ENCODE measurements at places on chromosomes 2 and 18.

DNA sequence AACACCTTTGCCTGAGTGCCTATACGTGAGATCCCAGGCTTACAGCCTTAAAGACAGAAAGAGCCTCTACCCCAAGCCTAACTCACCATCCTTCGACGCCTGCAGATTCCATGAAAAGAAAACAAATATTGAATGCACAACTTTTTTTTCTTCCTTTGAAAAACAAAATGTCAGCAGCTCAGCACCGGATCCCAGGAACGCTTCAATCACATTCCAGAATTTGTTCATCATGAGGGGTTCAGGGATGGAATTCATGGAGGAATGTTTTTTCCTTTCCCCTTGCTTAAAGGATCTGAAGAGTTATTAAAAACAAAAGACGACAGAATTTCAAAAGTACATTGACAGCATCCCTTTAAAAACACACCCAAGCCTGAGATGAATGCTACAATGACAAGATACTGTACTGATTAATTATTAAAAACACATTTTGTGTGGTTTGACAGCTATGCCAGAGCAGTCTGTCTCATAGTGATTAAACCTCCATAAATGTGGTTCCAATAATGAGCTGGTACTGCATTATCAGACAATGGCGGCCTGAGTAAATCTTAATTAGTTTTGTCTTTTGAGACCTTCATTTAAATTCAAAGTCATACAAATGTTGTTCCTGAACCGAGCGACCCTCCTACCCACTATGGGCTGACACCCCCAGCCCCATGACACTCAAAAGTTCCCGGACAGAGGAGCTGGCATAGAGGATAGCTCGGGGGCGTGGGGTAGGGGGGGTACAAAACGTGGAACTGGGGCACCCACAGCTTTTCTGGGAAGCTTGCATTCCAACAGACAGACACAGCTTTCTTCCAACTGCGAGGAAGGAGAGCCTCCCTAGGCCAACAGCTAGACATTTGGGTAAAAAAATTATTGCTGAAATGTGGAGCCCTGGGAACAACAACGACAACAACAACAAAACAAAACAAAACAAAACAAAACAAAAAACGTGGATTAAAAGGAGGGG lies 227.5 kb downstream of the TTC32 start:
- no peak for DNase-seq

DNA sequence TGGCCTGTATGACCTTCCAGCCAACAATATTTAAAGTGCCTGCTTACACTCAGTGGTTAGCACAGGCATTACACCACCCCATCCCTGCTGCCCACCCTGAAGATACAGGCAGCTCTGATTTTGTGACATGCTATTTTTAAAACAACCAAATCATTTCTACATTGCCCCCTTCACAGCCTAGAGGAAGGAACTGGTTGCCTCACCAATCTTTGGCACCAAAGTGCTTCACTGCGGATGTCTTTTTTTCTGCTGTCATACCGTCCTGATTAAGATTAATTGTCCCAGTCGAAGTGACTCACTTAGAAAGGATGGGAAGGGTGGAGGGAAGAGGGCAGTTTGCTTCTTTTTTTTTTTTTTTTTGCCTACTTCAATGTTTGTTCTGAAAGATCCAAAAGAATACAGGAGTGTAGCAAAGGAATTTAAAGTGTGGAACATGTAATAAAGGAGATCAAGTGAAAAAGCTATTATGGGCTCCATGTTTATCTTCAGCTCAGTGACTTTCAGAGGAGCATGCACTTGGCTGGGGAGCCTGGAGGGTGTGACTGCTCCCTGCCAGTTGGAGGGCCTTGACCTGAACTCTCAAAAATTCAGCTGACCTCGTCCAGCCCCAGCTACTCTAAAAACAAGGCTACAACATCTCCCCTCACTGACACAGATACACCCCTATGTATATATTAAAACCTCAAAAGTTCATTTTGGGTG lies 501.1 kb upstream of the TNP1 start:
- DNase-seq = no peak

GRCh38 chr2:162938387-162938786 lies 99.8 kb upstream of the KCNH7 start:
- DNase-seq = no peak

DNA sequence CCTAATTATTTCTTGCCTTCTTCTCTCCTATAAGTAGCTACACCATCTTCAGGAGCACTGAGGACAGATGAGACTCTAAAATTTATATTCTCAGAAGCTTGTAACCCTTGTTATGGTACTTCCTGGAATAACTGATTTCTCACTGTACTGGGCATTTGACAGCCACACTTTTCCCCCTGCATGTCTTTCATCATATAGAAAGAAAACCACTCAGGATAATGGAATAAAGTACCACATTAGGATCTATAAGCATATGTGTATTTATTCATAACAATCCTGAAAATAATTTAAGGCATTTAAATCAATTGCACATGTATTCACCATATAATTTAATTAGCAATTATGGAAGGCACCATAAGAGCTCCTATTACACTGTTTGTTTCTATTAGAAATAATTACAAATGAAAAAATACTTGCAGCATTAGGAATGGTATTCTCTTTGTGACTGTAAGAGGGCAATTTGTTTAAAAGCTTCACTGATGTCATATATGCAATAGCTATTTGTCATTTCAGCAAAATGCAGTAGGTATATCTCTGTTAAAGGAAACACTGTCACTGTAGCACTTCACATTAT lies 216.9 kb upstream of the FSHR start:
- DNase-seq = no peak

DNA sequence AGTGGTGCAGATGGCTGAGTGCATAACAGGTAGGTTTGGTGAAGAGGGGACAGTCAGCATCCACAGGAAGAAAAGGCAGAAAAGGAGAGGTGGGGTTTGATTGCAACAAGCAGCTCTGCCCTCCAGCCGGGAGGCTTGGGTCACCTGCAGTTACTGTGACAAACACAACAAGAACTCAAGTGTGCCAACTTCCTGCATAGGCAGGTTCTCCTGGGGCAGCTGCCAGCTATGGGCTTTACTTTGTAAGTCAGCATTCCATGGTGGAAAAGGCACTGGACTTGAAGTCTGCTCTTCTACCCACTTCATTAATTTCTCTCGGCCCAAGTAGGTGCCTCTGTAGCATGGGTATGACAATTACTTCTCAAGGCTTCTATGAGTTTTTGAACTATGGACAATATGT lies 98.9 kb downstream of the MYT1L start:
- DNase-seq = no peak

DNA sequence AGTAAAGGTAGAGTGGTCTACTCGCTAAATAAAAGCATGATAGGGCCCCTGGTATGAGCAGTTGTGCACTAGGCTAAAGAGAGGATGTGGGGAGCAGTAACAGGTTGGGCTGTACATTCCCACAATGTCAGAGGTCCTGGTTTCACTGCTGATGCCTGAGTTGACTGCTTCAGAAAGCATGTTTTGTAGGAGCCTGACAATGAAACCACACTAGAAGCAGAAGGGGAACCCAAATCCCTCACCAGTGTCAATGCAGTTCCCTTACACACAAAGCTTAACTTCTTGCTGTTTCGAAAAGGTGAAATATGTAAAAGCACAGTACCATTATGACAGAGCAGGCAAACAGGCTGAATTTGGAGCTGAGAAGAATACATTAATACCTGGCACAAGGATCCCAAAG lies 291.7 kb upstream of the KYNU start:
- no peak for DNase-seq

- peak; percentile 41 for DNase-seq
These were observed 2.1 kb downstream of the BCL2L11 start for GRCh38 chr2:111122631-111123421.

DNA sequence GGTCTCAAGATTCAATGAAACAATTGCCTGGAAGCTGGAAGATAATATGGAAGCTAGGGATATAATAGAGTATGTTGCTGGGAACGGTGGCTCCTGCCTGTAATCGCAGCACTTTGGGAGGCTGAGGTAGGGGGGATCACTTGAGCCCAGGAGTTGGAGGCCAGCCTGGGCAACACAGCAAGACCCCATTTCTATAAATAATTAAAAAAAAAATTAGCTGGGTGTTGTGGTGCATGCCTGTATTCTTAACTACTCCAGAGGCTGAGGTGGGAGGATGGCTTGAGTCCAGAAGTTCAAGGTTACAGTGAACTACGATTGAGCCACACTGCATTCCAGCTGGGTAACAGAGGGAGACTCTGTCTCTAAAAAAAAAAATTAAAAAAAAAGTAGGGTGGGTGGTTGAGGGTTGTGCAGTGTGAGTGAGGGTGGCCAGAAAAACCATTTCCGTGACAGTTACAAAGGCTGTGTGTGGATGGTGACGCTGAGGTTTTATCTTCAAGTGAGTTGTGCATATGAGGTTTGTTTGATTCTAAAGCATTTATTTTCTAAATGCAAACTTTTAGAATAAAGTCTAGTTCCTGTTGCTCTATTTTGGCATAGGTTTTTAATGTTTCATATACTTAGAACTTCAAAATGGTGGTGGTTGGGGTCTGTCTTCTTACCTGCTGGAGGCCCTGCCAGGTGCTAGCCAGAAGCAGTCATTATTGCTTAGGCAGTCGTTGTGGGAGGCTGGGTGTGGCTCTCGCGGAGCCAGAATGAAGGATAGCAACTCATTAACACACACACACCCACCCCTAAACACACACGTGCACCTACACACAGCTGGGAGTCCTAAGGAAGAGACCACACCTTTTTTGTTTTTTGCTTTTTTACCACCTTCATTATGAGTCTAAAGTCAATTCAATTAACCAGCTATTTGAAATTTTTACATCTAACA lies 4.7 kb upstream of the IL1R2 start:
- DNase-seq = no peak

GRCh38 chr2:12824351-12824777 lies 107.6 kb downstream of the TRIB2 start:
- DNase-seq = no peak

GRCh38 chr2:199940373-199940772 lies 14.9 kb downstream of the TYW5 start:
- DNase-seq = peak; percentile 20

DNA sequence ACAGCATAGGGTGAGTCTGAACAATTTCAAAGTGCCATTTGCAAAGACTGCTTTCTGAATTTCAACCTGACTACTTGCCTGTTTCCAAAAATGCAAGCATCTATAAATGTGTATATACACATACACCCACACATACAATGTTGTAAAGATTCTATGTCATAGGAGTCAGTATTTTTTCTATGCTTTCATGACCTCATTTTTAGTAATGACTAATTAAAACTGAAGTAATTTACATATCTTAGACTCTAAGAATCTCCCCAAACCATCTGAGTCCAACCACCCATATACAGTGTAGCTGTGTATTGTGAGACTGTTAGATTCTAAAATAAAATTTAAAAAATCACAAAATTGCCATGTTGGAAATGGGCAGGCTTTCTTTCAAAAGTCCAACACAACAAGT lies 162.0 kb upstream of the STK17B start:
- no peak for DNase-seq

DNA sequence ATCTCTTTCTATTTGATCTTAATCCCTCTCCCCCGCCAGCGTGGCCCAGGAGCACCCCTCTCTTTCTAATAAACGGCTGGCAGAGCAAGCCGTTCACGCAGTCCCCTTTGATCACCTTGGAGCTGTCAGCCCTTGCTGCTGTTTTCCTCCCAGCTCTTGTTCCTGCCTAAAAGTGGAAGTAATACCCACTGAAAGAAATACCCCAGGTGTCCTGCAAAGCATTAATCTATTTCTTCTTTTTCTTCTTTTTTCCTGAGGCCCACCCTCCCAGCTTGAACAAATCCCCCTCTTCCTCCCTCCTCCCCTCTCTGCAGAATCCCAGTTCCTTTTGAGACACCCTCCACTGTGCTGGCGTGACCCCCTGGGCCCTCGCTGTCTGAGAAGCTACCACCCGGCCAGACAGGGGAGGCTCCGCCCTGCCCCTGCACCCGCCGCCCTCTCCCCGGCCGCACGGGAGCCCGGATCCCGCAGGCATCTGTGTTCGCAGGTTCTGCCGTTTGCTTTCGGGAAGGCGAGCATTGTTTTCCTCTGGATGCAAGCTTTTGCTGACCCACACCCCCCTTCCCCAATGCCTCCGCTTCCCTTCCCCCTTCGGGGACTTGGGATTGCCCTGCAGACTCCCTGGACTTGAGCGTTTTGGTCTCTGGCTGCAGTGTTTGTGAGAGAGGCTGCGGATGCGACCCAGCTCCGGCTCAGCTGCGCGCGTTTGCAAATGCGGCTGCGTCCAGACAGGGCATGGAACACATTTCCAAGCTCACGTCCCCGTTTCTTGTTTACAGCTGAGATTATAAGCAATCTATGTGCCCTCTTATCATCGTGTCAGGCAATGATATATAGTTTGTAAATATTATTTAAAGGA lies 631.5 kb downstream of the NYAP2 start:
- peak; percentile 28 for DNase-seq

- no peak for DNase-seq
These were observed 23.9 kb downstream of the PTPRM start for GRCh38 chr18:7590826-7591560.

DNA sequence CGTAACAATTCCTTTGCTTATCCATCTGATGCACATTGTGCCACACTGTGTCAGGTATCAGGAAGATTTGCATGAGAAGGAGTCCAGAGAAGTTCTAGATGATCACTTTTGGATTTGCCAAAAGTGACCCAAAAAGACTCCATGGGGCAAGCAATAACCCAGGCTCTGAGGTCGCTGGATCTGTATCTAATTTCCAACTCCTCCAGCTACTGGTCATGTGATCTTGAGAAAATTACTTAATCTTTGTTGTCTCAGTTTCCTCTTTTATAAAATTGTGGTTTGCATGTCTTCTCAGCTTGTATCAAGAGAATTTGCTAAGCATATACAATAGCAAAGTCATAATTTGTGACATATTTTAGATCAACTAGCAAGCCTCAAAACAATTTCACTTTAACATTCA lies 61.3 kb upstream of the ITGA4 start:
- DNase-seq = no peak

- DNase-seq = no peak
These were observed 3.1 kb upstream of the MSGN1 start for GRCh38 chr2:17813010-17813741.

DNA sequence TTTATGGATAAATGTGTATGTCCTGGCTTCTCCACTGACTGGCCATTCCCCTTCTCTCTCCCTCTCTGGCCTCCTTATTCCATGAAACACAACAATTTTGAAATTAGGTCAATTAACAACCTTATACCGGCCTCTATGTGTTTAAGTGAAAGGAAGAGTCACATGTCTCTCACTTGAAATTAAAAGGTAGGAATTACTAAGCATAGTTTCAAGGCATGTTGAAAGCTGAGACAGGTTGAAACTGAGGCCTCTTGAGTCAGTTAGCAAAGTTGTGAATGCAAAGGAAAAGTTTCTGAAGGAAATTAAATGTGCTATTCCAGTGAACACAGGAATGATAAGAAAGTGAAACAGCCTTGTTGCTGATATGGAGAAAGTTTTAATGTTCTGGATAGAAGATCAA lies 69.7 kb downstream of the ADAM23 start:
- no peak for DNase-seq

GRCh38 chr18:56579451-56579850 lies 58.9 kb downstream of the TXNL1 start:
- DNase-seq = no peak

Measured in NCI-H1092 treated with DMSO at 0.1 percent for 48 hours (cell line).